ENCODE measurements at places on chromosomes 13 and 19.
A peak's percentile ranks its signal among the peaks of the same experiment; 100 is the strongest.

DNA sequence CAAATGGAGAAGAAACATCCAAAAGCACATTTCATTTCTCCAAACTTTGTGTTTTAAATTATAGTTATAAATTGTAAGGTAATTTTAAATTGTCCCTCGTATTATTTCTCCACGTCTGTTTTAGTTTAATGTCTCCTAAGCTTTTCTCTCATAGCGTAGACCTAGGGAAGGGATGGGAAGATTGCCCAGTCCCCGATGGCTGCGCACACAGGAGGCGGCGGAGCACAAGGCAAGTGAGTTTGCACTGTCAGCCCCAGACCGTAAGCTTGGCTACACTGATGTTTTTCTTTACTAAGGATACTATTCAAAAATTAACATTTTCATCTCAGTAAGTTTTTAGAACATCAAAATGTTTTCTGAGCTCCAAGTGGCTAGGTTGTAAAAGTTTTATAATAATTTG lies 72.3 kb downstream of the GPR12 start:
- DNase-seq, result no peak

- DNase-seq, result no peak
Measured at GRCh38 chr13:36666477-36667229, 7.2 kb upstream of the SERTM1 start.

DNA sequence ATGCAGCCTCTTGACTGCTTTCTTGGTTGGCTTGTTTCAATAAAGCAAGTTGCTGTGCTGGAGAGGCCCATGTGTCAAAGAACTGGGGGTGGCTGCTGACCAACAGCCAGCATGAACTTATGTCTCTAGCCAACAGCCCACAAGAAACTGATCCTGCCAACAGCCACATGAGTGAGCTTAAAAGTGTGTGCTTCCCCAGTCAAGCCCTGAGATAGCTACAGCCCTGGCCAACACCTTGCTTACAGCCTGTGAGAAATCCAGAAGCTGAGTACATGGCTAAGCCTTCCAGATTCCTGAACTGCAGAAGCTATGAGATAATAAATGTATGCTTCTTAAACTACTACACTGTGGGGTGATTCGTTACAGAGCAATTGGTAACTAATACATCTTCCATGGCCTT lies 38.9 kb upstream of the IPO5 start:
- DNase-seq, result peak; percentile 67

DNA sequence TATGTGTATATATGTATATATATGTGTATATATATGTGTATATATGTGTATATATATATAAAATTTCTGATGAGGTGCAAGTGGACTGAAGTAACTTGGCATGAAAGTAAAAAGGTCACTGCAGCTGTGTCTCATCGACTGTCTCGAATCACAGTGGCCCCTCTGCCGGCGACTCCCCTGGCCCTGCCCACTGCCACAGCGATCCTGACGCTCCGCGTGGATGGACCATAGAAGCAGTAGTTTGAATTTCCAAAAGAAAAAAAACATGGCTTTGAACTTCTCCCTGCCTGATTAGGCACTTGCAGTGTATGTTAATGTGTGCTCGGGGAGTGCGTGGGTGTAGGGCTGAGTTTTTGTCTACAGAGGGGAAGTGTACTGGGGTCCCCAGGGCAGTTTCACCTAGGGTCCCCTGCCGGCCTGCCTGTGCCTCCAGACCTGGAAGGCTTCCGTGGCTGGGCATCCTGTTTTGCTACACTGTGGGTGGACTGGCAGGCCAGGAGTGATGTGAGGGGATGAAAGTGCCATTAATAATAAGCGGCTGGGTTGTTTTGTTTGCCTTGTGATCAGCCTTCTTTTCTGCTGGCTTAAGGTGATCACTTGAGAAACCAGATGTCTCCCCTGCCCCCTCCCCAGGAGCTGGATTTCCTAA lies 10.8 kb downstream of the ZIC5 start:
- no peak for DNase-seq

GRCh38 chr13:76971215-76971614 lies 20.7 kb upstream of the CLN5 start:
- no peak for DNase-seq

GRCh38 chr13:93967286-93967685 lies 512.2 kb downstream of the DCT start:
- DNase-seq, result no peak

GRCh38 chr19:480016-480855 lies 16.1 kb upstream of the MADCAM1 start:
- DNase-seq, result peak; percentile 39

DNA sequence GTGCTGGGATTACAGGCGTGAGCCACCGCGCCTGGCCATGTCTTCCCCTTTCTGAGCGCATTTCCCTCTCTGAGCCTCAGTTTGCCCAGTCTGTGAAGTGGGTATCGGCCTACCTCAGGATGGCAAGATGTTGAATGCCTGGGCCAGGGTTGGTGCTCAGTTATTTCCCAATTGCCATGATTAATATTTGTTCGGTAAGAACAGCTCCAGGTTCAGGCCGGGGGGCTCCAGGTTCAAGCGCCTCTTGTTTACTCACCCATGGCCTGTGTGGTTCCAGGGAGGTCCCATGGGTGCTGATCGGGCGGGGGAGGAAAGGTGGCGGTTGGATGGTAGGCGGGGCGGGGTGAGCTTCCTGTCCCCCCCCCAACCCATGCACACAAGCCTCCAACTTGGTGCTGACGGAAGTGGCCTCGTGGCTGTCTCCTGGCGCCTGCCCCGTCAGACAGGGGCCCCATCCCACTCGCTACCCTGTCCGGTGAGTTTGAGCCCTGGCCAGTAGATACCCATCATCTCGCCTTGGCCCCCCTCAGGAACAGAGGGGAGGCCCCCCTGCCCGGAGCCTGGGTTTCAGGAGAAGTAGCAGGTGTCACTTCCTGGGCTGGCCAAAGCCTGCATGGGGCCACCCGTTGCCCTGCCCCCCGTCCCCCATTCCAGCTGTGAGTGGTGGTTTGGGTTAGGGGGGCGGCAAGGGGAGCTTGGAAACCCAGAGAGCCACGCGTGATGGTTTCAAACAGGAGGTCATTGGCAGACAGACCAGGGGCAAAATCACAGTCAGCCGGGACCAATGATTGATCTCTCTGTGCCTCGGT lies at the start of gene FCHO1:
Gene FCHO1, plus strand, starts transcription at position 375 of the 809 bp plus-strand sequence. CDS start 3,688 bp downstream, outside the sequence.
- no peak for DNase-seq

DNA sequence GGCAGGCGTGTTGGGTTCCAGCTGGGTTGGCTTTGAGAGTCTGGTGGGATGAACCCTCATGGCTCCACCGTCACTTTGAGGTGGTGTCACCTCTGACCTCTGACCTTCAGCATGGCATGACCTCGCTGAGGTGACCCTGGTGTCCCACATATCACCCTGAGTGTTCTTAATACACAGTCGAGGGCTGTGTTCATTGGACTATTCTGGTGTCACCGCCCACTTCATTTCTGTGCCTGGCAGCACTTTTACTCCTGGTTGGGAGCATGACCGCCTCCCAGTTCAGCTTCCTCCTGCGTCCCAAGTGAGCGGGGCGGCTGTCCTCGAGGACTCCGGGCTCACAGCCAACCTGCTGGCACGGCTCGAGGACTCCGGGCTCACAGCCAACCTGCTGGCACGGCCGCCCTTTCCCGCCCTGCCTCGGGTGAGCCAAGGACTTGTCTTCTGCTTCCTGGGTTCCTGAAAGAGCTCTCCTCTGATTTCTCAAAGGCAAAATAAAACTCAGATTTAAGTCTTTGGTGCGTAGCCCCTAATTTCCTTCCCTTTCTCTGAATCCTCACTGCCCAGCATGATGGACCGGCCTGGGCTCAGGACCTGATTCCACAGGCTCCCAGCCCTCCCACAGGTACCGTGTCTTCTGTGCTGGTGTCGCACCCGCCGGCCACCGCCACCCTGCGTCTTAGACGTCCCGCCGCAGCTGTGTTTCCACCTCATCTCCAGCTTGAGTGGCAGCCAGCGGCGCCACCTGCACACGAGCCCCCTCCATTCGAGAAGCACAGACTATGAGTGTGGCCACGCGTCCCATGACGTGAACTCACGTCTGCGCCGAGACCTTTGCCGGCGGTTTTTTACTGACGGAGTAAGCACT lies 10.4 kb downstream of the ATP4B start:
- DNase-seq, result peak; percentile 31

DNA sequence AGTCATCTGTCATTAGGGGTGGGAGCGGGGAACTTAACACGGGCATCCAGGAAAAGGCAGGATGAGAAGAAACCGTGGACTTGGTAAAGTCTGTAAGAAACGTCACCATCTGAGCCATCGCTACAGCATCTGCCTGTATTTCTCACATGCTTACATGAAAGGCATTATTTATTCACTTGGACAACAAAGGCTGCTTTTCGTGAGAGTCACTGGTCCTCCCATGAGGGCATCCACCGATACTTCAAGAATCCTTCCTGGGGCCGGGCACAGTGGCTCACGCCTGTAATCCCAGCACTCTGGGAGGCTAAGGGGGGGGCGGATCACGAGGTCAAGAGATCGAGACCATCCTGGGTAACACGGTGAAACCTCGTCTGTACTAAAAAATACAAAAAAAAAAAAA lies 16.1 kb downstream of the ZNF446 start:
- DNase-seq, result no peak

GRCh38 chr13:73138276-73138637 lies 79.5 kb downstream of the KLF5 start:
- peak; percentile 78 for DNase-seq

DNA sequence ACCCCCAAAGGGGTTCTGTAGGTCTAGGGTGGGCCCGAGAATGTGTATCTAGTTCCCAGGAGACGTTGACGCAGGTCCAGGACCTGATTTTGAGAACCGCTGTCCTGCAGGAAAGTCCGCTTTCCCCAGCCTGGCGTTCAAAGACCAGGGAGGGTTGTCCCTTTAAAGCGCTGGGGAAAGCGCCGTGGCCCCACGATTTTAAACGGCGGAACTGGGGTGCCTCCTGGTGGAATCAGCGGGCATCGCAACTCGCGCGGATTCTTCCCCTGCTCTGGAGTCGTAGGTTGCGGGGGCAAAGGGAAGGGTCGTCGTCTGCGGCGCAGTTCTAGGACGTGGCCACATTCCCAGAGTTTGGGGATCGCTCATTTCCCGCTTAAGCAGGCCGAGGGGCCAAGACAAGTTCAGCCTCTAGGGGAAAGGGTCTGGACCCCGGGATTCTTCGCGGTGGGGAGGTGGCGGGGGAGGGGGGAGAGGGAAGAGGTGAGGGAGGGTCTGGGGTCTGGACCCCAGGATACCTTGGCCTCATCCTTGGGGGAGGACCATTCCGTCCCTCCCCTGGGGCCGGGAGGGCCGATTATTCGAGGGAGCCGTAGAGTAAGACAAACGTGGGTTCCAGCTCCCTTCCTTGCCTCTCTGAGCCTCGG lies 7.7 kb downstream of the PNMA8B start:
- DNase-seq, result peak; percentile 74

DNA sequence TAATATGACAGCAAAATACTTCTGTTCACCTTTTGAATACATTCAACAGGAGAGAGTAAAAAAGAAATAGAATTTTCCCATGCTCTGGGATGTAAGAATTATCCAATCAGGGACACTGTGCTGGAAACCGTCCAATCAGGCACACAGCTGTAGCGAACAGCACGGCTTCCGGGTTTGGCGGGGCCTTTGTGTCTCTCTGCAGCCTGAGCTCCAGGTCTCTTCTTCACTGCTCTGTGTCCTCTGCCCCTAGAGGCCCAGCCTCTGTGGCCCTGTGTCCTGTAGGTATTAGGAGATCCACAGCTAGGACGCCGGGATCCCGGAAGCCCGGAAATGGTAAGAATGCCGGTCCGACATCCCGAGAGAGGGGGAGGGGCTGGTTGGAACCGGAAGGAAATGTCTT lies 92.7 kb downstream of the ZNF737 start:
- no peak for DNase-seq

- no peak for DNase-seq
Measured at GRCh38 chr13:95228130-95228529, 73.1 kb downstream of the ABCC4 start.

DNA sequence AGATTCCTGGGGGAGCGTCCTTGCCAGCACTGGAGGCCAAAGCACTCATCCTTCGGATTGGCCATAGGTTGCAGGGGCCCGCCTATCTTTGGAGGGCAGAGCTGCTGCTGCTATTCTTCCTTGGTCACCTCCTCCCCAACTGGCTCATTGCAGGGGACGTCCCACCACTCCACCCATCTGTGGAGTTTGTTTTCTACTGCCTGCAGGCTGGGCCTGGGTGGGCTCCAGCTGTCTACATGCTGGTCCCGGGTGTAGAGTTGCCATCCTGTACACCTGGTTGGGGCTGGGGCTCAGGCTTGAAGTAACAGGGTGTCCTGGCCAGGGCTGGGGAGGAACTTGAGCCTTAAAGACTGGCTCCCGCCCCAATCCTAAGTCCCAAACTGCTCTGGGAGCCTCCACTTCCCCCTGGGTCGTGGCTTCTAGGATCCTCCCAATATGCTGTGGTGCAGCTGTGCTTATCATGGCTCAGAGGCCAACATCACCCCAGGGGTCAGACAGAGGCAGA lies 2.1 kb downstream of the RNF225 start:
- no peak for DNase-seq

- no peak for DNase-seq
Measured at GRCh38 chr13:102460806-102461205, 59.0 kb upstream of the FGF14 start.

Measured in EH (cell line).